ENCODE measurements at places on chromosomes 4 and X. TPM values are rescaled to one million over a fixed set of nuclear protein-coding genes. Genes with fewer than 3 reads are reported as not detected.

PPP1R2C gene
- not detected for total RNA-seq

MAGEA2 gene
- not detected for total RNA-seq

GRCh38 chr4:173231916-173232315, 63.3 kb downstream of the GALNT7 start:
- H3K4me1 ChIP-seq: peaks cover 2% of the 10 kb centered on the region
- no peaks in the 10 kb centered on the region for H3K36me3 ChIP-seq
- H3K27me3 ChIP-seq: no peaks in the 10 kb centered on the region
- peak overlapping the region; percentile 36 for H3K27ac ChIP-seq

- no peak overlapping the region for H3K27ac ChIP-seq
- H3K4me1 ChIP-seq: peaks cover 7% of the 10 kb centered on the region
- H3K27me3 ChIP-seq: no peaks in the 10 kb centered on the region
- H3K4me3 ChIP-seq: no peak overlapping the region
- no peaks in the 10 kb centered on the region for H3K36me3 ChIP-seq
These were observed 3.7 kb upstream of the C4orf36 start for GRCh38 chr4:86895692-86896488.

DNA sequence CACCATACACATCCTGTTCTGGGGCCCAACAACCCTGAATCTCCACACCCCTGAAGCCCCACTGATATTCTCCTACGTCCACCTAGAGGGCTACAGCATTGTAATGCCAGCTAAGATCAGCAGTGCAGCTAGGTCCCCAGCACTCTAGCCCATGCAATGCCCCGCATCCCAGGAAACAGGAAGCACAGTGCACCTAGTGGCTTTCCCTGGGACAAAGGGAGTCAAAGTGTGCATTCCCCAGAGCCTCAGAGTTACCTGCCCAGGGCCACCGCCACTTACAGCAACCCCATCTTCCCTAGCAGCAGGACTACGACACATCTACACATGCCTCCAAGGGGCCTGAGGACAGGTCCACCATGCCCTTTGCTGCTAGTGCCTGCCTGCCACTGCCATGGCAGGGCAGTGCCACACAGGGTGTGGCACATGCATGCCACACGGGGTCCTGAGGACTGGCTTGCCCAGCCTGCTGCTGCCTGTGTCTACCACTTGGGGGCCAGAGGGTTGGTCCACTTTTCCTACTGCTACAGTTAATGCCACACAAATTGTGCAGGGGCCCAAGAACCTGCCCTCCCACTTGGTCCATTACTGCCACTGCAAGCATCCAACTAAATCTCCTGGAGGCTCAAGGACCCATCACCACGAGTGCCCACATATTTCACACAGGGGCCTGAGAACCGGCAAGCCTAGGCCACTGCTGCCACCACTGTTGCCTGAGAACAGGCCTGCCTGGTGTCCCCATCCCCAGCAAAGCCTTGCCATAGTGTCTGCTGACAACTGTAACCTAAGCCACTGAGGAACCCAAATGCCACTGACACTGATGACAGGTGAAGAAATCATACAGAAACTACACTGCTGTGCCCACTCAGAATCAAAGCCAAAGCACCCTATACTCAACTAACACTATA, 23.7 kb downstream of the TLR6 start:
- no peak overlapping the region for H3K27ac ChIP-seq
- DNase-seq: no peak
- peaks cover 17% of the 10 kb centered on the region for H3K4me1 ChIP-seq
- no peaks in the 10 kb centered on the region for H3K27me3 ChIP-seq
- H3K36me3 ChIP-seq: peaks cover 11% of the 10 kb centered on the region
- no peak overlapping the region for H3K4me3 ChIP-seq

DNA sequence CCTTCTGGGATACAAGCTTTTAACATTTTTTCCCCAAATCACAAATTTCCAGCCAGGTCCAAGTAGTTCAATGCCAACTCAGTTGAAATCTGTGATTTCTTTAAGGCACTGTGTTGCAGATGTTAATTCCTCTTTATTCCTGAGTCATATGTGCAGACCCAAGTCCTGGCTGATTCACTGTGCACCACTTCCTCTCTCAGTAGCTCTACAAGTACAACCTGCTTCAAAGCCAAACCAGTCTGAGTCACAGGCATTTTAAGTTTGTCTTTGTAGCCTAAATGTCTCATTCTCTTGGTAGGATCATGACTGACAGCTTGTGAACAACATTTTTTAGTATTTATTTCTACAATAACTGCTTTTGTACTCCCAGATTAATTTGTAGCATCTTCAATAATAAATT, 165.6 kb upstream of the S100G start:
- no peaks in the 10 kb centered on the region for H3K36me3 ChIP-seq
- H3K4me3 ChIP-seq: no peak overlapping the region
- H3K4me1 ChIP-seq: peaks cover 15% of the 10 kb centered on the region

All from MCF 10A (cell line).